D341Med (cell line): ENCODE measurements at places on chromosomes 7 and 10.

GRCh38 chr10:57664815-57665214 is 602.9 kb downstream of the IPMK start:
- DNase-seq, result no peak

- no peak for DNase-seq
Observed at GRCh38 chr7:27782849-27783248, 42.9 kb downstream of the TAX1BP1 start.

GRCh38 chr7:151896086-151896485 is 19.2 kb upstream of the PRKAG2 start:
- DNase-seq, result no peak

GRCh38 chr10:17240096-17240495 is 12.1 kb downstream of the VIM start:
- no peak for DNase-seq

DNA sequence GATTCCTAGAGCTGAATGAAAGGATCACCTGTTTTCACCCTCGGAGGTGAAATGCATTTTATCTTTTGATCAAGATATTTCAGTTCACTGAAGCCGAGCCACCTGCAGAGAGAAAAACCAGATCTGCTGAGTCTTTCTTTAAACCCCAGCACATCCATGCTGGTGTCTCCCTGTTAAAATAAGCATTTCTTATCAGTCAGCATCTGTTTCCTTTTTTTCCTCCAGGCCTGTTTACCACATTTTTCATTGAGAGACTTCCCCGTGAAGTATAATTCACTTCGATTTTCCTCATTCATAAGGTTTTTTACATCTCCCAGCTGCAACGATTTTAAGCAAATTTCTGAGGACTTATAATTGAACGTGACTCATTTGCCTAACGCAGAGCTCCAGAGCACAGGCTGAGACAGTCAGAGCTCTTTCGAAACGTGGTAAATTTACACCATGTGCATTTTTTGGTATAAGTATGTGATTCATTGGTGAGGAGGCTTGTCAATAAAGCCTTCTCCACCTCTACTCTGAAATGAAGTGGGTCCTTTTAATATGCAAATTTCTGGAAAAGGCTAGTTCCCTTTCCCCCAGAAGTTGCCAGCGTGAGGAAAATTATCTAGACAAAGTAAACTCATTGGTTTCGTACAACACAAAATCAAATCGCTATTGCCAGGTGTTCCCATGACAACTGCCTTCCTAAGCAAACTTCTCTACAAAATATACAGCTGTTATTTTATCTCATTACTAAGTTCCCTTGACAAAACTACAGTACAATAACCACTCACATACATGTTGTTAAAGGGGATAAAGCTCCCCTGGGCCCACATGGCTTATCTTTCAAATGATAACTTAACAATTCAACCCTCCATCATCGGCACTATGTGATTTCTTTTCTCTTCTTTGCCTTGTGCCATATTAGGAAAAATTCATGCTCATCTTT is 374.8 kb upstream of the AKR1E2 start:
- DNase-seq, result no peak

DNA sequence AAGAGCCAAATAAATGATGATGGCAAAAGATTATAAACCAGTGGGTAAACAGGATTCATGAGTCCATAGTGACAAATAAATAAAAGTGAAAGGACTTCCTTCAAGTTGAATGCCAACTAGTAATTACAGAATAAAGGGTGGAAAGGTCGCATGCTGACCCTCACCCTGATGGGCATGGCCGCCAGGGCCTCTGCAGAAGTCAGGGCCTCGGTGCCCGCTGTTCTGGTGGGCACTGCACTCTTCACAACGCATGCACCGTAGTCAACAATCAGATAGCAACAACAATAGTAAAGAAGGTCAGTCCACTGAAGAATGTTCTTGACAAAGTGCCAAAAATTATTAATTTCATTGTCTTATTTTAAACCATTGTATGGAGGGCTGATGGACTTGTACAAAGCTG is 123.2 kb upstream of the LANCL2 start:
- no peak for DNase-seq

- no peak for DNase-seq
Observed at GRCh38 chr10:119268871-119269506, 61.6 kb downstream of the GRK5 start.

- no peak for DNase-seq
Observed at GRCh38 chr10:58082248-58082647, 185.4 kb downstream of the IPMK start.

- DNase-seq, result no peak
Observed at GRCh38 chr7:106644999-106645398, 16.0 kb downstream of the CCDC71L start.

GRCh38 chr7:1386623-1387220 is 72.5 kb downstream of the MICALL2 start:
- peak; percentile 67 for DNase-seq

- DNase-seq, result no peak
Observed at GRCh38 chr10:11275651-11276050, 258.0 kb downstream of the CELF2 start.

- peak; percentile 83 for DNase-seq
Observed at GRCh38 chr7:75638594-75639070, 100.1 kb downstream of the HIP1 start.

GRCh38 chr10:64648915-64649314 is 1127.7 kb downstream of the REEP3 start:
- DNase-seq, result peak; percentile 8

DNA sequence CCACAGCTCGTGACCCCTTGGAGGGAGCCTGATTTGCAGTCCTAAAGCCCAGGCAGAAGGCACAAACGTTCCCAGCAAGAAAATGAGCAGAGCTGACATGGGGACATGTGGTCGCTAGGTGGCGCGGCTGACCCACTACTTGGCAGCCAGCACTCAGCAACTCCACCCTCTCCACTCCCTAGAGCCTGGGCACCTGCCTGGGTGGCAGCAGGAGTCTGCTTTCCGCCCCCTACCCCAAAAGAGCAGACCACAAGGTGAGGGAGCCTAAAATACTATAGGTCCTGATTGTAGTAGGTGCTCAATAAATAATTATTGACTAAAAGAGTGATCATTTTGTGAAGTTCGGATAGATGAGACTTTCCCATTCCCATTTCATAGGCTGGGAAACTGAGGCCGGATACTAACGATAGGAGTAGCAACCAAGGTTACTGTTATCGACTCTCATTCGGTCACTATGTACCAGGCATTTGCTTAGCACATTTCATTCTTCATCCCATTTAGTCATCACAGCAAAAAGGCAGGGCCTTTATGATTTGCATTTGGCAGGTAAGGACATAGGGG is 57.4 kb downstream of the NEUROG3 start:
- peak; percentile 80 for DNase-seq

GRCh38 chr10:7243873-7244272 is 167.0 kb downstream of the SFMBT2 start:
- DNase-seq, result no peak
